ENCODE measurements at places on chromosomes 16 and 17. TPM values are rescaled to one million over a fixed set of nuclear protein-coding genes. Genes with fewer than 3 reads are reported as not detected.

DNA sequence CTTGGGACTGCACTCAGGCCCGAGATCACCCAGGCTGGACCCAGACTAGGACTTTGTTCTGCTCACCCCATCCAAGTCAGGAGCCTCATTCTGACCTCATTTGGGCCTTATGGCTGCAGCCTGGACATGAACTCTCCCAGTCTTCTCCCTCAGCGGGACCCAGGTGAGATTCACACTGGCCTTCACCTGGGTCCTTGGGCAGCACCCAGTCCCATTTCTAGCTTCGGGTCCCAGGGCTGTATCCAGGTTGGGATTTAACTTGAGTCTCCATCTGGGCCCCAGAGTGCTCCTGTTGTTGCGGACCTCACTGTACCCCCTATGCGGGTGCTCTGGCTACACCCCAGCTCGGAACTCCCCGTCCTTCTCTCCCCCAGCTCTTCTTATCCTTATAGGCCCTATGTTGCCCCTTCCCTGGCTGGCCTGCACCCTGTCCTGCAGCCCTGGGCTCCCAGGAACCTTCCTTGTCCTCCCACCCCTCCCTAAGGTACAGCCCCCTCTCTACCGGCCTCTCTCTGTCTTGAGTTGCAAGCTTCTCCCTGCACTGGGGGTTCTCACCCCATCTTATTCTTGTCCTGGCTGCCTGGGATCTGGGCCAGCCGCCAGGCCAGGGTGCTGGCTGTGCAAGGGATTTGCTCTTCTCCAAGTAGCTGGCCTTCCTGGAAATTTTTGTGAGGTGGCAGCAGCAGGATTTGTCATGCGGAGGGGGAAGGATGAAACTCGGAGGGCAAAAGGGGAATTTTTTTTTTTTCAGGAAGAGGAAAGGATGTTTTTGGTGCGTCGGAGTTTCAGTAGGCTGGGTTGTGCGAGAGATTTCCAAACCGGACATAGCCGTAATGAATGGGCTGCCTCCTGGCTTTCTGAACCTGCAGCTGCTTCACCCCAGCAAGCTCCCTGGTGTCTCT, 904 bp downstream of the MAP2K3 start:
- DNase-seq, result peak; percentile 61

The MYL4 gene
- 6.9 TPM for total RNA-seq

- no peak for DNase-seq
Observed at GRCh38 chr17:77741109-77741508, 217.4 kb upstream of the TNRC6C start.

The GUCY2D gene
- total RNA-seq, result not detected

The C17orf78 gene
- not detected for total RNA-seq

DNA sequence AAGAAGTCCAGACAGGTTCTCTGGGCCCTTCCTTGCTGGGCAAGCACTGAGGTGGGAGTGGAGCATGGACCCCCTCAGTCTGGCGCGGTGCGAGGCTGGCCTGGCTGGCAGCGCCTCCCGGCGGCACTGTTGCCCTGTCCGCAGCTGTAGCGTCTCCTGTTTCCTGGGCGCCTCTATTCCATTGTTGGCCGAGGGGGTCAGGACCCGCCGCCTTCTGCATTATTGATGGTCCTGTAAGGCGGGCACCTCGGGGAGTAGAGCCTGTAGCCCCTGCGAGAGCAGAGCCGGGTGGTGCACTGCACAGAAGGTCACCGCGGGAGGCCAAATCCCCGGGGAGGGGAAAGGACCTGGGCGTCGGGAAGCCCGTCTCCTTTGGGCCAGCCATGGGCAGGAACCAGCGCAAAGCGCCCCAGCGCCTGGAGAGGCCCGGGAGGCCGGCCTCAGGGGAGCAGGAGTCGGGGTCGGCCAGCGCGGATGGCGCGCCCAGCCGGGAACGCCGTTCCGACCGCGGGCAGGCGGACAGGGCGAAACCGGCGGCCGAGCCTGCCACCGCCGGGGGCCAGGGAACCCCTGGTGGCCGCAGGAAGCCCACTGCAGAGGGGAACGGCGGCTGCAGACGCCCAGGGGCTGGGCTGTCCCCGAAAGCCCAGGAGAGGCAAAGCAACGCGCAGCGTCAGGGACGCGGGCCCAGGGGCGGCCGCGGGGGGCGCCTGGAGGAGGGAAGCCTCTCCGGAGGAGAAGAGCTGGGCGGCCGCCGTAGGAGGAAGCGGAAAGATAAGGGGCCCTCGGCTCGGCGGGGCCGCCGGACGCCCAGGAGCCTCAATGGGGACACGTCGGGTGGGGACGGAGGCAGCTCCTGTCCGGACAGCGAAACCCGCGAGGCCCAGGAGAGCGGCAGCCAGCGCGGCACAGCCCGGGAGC, at the start of gene MYO15B:
Gene MYO15B, plus strand, starts transcription at position 126 of the 921 bp plus-strand sequence. Its CDS starts 258 bp downstream, at position 384.
- DNase-seq, result peak; percentile 52

GRCh38 chr16:70661918-70662641, 15.7 kb downstream of the IL34 start:
- DNase-seq, result no peak

DNA sequence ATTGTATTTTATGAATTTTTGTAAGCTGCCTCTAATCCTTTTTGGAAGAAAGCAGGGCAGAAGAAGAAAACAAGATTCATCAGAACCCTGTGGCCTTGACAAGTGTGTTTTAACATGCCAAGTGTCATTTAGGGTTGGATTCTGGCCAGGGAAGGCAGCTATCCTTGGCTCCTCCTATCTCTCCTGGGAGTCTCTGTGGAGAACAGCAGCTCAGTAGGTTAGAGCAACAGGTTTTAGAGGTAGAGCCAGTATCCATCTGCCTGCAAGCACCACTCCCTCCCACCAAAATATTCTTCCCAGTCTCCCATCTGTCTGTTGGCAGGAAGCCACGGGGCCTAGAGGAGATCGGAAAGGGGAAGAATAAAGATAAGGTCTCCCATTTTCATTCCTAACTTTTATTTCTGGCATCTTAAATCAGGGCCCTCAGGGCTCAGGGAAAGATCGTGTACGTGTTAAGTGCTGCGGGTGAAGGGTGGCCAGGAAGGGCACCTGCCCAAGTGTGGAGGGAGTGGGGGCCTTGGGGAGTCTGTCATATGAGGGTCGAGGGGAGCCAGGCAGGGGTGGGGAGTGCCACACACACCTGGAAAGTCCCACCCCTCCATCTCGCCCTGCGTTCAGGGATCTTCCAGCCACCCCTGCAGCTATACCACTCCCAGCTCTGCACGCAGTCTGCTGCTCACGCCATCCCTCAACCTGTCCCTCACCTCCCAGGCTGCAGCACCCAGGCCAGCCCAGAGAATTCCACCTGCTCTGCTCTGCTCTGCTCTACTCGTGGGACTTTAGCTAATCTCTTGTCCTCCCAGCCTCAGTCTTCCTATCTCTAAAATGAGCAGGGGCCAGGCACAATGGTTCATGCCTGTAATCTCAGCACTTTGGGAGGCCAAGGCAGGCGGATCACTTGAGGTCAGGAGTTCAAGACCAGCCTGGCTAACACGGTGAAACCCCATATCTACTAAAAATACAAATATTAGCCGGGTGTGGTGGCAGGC, 17.1 kb upstream of the CPSF4L start:
- peak; percentile 70 for DNase-seq

DNA sequence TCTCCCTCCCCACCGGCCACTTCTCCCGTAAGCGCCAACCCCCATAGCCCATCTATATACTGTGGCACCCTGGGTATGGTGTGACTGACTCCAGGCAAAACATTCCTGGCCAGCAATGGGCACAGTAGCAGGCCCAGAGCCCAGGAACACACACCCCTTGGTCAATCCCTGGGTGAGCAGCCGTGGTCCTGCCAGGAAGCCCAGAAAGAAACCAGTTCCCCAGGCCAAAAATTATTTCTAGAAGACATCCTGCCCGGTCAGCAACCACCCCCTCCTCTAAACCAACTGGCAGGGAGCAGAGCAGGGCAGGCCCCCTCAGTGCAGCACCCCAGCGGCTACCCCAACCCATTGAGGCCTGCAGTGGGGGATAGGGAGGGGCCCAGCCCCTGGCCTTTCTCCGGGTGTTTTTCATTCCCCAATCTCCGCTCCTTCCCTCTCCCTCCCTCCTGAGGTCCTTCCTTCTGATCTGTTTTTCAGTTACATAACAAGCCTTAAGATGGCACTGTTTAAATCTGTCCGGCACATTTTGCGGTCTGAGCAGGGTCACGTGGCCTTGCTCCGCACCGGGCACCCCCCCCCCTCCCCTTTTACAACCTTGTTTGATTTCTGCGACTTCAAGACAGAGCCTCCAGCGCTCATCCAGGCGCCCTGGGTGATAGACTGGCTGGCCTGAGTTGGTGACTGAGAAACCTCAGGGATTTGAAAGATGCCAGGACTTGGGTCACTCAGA, 2.0 kb downstream of the NPTX1 start:
- no peak for DNase-seq

DNA sequence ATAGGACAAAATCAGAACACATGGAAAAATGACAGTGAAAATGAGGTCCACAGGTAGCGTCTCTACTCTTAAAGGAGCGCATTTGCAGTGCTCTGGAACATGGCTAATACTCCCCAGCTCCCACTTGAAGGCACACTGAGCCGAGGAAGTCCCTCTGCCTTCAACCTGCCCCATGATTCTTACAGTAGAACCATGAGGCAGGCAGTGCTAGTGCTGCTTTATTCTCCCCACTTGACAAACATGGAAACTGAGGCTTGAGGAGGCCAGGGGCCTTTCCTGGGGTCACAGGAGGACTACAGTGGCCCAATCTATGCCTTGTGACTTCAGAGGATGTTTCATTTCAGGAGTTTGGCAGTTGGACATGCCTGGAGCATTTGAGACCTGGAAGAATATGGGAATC, 244.1 kb upstream of the MAF start:
- no peak for DNase-seq

The ZNF597 gene
- 3.0 TPM for total RNA-seq

DNA sequence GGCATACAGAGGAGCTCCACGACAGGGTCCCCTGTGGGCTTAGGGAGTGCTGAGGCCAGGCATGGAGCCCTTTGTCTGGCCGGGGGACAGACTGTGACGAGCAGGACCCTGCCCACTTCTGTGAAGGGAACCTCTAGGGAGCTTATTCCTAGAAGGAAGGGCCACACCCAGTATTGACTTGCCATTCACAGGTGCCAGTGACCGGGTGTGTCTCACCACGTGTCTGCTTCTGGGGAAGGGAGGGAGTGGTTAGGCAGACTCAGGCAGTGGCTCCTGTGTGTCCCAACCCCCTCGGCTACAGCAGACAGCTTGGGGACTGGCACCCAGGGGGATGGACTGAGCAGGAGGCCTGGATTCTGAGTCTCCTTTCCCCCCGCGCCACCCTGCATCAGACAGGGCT, 57.2 kb downstream of the SOCS1 start:
- no peak for DNase-seq

Data from thyroid gland (tissue), 4 donors.